ENCODE measurements at places on chromosomes 3 and 15.

- no peak for DNase-seq
Measured at GRCh38 chr3:112779011-112779410, 67.7 kb downstream of the CD200R1L start.

- no peak for DNase-seq
Measured at GRCh38 chr3:143763564-143764162, 84.6 kb downstream of the SLC9A9 start.

- no peak for DNase-seq
Measured at GRCh38 chr3:157914882-157915281, 191.3 kb downstream of the SHOX2 start.

DNA sequence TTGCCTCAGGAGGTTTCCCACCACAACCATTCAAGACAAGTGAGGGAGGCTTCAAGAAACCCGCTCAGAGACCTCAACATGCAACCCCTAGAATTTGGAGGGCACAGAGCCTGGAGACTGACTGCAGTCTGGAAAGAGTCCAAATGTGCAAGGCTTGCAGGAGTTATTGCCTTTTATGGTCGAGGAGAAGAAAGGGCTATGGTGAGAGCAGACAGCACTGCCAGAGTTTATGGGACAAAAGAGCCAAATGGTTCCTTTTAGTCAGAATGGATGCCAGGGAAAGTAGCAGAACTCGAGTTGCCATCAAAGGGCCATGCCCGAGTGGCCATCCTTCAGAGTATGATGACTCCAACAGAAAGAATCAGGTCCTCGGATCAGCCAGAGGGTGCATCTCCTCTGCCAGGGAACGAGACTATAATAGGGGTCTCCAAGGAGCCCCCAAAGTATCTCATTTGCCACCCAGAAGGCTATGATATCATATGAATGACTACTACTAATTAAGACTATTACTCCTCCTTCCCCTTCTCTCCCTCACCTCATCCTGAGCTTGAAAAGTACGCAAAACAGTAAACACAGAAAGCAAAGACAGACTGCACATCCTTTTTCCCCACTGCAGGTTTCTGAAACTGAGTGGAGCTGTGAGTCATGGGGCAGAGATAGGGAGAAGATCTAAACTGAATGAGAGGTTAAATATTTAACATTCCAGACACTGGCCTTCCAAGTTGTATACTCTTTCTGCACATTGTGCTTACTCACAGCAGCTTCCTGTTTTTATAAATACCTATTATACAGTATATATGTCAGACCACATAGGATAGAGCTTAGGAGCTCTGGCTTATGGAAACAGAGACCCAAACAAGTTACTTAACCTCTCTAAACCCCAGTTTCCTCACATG, 33.9 kb upstream of the TMCO5A start:
- no peak for DNase-seq

GRCh38 chr3:3240986-3241385, 61.5 kb upstream of the CRBN start:
- DNase-seq = no peak

GRCh38 chr3:153166206-153166605, 4.2 kb downstream of the RAP2B start:
- DNase-seq = no peak

- no peak for DNase-seq
Measured at GRCh38 chr3:175073219-175073905, 214.2 kb downstream of the NAALADL2 start.

GRCh38 chr15:58212909-58213526, 74.8 kb downstream of the AQP9 start:
- DNase-seq = no peak
